DMS153 (cell line): ENCODE measurements at places on chromosomes 2 and 18.

GRCh38 chr2:214481204-214481603, 70.3 kb downstream of the VWC2L start:
- DNase-seq, result peak; percentile 48

GRCh38 chr2:52017646-52018235, 985.8 kb upstream of the NRXN1 start:
- DNase-seq, result no peak

DNA sequence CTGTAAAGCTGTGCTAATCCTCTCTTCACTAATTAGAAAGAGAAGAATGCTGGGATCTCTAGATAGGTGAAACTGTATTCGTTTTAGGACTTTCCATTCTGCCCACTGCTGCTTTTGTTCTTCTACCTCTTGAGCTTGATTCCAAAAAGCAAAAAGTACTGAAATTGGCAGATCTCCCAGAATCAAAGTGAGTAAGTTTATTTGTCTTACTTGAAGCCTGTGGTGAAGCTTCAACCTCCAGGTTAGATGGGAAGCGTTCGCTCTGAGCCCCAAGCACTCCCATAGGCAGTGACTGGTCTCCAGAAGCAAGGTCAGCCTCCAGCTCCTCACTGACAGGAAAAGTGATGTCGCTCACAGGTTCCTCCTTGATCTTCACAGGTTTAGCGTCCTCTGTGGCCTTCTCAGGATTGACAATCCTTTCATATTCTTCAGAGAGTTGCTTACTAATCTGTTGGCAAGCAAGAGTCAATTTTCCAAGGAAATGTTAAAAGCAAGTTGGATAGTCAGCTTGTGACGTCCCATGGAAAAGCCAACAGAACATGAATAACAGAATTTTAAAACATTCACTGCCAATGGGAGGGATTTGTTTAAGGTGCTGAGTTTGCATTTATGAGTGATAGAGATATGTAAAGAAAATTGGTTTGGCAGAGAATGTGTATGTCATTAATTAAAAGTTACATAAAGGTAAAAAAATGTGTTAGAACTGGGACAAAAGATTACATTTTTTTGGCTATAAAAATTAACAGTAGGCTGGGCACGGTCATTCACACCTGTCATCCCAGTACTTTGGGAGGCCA, 8.1 kb downstream of the SUPT7L start:
- DNase-seq, result no peak

DNA sequence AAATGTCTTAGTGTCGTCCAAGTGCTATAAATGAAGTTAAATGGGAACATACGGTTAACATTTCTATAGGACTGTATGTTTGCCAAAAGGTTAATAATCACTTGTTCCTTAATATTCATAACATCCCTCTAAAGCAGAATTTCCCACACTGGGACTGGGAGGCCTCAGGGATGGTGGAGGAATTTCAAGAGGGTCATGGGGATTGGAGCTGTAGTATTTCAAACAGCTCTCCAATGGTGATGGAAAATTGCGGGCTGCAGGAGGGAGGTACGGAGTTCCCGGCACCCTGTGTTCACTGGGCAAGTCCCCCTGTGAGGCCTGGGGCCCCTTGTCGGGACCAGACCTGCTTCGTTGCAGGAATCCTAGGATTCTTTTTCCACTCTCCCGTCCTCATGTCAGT, 39.8 kb upstream of the CTAGE1 start:
- DNase-seq, result no peak

DNA sequence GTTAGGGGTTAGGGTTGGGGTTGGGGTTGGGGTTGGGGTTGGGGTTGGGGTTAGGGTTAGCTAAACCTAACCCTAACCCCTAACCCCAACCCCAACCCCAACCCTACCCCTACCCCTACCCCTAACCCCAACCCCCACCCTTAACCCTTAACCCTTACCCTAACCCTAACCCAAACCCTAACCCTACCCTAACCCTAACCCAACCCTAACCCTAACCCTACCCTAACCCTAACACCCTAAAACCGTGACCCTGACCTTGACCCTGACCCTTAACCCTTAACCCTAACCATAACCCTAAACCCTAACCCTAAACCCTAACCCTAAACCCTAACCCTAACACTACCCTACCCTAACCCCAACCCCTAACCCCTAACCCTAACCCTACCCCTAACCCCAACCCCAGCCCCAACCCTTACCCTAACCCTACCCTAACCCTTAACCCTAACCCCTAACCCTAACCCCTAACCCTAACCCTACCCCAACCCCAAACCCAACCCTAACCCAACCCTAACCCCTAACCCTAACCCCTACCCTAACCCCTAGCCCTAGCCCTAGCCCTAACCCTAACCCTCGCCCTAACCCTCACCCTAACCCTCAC, 24.1 kb upstream of the RABL2A start:
- DNase-seq, result no peak

DNA sequence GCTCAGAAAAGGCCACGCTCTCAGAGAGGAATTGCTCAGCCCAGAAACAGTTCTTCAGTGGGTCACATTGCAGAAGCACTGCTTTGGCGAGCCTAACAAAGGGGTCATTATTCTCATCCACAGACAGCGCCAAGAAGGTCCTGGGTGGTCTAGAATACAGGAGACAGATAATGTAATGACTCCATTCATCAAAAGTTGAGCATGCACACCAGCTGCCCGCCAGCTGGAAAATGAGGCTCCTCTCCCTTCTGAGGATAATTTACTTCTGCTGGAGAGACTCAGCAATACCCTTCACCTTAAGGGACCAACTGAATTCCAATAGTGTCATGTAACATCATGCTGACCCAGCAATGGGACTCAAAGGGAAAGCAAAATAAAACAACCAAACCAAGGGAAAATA, 79.9 kb downstream of the TRIB2 start:
- DNase-seq, result no peak

DNA sequence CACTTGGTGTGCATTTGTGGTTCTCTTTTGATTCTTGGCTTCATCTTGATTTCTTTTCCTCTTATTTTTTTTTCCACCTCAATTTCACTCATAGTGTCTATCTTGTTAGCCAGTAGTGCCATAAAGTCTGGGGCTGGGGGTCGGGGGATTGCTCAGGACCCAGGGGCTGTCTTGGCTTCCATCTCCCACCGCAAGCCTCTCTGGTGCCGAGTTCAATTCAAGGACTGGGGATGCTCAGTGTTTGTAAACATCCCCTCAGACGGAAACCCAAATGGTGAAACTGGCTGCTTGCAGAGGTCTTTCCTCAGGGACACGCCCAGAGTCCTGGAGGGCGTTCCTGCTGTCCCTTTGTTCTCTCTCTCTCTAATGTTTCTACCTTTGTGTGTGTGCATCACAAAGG, 173.3 kb downstream of the TWIST2 start:
- no peak for DNase-seq

DNA sequence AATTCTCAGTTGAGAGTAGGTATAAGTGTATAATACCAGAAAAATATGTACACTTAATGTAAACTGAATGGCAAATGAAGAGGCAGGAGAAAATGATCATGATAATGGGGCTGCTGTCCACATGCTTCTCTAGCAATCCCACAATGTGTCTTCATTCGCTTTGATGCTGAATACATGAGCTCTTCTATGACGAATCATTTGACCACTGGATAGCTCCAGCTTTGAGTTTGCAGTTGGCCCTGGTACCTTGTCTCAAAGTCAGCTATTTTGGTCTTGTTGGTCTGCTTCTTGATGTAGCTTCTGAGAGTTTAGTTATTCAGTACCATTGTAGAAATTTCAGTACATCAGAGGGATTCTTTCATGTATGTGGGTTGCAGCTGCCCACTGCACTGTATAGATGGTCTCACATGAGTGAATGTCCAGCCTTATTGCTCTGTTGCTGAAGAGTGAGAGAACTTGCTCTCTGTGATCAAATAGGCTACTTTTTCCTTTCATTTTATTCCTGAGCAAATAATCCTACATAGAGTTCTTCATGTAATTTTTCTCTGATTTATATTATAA, 105.1 kb downstream of the TTC27 start:
- DNase-seq, result no peak

GRCh38 chr18:75472396-75472795, 44.9 kb upstream of the SMIM21 start:
- no peak for DNase-seq

DNA sequence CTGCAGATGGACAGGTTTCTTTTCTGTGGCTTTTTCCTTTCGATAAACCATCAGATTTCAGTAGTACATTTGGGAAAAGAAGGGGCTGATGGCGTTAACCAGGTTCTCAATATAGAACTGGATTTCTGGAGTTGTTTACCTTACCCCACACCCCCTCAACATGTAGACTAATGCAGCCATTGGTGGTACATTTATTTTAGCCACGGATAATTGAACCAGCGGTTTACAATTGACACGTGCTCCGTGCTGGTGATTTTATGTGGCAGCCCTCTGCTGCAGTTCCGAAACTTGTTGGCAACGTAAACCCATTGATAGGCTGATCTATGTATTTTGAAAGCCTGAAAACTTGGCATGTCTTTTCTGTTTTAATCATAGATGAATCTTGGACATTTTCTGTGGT, 5.4 kb downstream of the SOX11 start:
- no peak for DNase-seq

GRCh38 chr2:189858291-189858690, 74.0 kb downstream of the PMS1 start:
- no peak for DNase-seq

GRCh38 chr2:18566145-18566769, 5.8 kb upstream of the RDH14 start:
- DNase-seq, result no peak

DNA sequence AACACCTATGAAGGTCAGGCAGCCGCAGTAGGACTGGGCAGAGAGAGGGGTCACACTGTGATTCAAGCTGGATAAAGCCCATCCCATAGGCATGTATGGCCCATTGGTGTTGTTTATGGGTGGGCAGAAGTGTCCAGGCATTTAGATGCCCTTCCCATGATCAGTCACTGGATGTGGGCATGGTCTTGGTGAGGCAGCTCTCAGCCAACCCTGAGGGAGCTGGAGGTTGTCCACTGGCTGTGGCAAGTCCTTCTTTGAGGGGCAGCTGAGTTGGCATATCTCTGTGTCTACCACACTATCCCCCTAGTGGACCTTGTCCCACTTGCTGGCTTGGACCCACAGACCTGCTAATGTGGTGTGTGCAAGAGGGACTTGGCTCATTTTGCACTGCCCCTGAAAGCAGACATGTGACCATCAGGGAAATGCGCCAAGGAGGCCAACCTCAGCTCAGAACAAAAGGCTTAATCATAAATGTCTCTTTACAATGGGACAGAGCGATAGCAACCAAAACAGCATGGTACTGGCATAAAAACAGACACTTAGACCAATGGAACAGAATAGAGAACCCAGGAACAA, 82.0 kb downstream of the TMEM17 start:
- no peak for DNase-seq

DNA sequence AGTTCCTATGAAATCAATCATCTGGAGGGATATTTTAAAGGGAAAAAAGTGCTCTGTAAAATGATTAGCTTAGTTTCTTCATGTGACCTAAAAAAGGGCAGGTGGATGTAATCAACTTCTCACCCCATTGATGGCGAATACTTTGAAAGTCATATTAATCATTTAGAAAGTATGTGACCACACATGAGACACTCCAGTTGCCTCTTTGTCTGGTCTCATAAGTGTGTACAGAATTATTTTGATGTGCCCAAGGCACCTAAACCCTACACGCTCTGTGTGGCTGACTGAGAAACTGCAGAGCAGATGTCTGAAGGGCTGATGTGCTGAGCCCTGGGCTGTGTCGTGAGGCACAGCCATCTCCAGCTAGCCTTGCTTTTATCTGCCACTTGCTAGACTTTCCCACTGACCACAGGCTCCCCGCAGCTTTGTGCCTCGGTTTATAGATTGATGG, 26.9 kb downstream of the SGPP2 start:
- no peak for DNase-seq

DNA sequence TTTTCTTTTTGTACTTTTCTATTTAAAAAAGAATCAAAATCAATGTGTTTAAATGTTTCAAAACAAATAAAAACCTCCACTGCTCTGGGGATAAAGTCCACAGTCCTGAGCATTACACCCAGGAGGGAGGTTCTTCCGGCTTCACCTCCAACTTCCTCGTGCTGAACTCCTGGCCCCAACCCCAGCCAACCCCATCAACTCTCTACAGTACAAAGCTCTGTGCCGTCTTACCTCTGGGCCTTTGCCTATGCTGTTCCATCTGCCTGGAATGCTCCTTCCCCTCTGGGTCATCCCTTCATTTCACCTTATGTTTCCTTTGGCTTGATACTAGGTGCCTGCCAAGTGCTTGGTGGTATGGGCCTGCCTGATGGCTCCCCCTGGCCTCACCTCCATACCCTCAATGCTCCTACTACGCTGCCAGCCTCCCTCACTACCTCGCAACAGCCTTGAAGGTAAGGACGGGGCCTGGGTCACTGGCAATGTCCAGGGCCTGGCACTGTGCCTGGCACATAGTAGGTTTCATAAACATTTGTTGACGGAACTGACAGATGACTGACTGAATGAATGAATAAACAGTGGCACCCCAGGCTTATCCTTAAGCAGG, 28.8 kb downstream of the SDC1 start:
- DNase-seq, result no peak

DNA sequence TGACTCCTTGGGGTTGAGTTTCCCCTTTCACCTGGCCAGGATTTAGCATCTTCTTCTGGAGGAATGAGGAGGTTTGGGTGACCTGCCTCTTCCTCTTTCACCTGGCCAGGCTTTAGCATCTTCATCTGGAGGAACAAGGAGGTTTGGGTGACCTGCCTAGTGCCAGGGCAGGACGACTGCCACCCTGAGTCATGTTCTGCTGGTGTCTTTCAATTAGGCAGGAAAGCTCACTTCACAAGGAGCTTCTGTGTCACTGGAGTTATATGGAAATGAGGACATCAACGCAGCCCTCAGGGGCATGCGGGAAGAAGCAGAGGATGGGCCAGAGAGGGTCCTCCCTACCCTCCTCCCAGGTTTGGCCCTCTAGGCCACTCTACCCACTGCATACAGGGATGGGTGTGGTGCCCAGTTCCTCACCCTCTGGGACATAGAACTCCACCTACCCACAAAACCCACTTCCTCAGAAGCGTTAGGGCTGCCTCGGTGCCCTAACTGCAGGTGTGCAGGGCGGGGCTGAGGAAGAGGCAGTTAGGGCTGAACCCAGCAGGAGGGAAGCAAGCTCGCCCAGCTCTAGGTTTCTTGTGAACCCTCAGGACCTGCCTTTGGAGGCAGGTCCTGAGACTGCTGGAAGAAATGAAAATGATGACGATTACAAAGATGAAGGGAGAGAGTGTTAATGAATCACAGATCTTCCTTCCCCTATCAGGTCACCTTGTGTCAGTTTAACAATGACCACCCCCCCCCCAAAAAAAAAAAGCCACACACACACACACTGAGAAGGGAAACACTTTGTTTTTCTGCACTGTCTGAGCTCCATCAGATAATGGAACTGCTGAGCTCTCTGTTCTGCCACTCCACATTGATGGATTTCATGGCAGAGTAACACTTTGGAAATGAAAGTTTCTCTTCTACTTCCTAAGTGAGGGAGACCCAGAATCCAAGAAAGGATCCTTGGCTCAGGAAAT, 71.0 kb downstream of the ARL4C start:
- DNase-seq, result no peak

GRCh38 chr2:112805542-112805941, 21.2 kb upstream of the IL1A start:
- no peak for DNase-seq
